ENCODE measurements at places on chromosomes 11 and 22. TPM values are rescaled to one million over a fixed set of nuclear protein-coding genes. Genes with fewer than 3 reads are reported as not detected.

Gene NCAM1
- 0.39 TPM for total RNA-seq

Gene MRGPRF
- not detected for total RNA-seq

Gene CNGA4
- total RNA-seq = 0.21 TPM

Gene CABP7
- not detected for total RNA-seq

Gene PDGFD
- not detected for total RNA-seq

Gene SLC15A3
- total RNA-seq = 5.9 TPM

Gene FBXO7
- total RNA-seq = 71.0 TPM

Gene CRYBA4
- not detected for total RNA-seq

Gene DDI1
- not detected for total RNA-seq

Gene SORL1
- 90.4 TPM for total RNA-seq

Gene RFPL2
- 0.29 TPM for total RNA-seq

Gene GLYAT
- total RNA-seq = not detected

Gene KDM4D
- 2.0 TPM for total RNA-seq

Gene C11orf97
- total RNA-seq = not detected

Gene RANGAP1
- total RNA-seq = 137 TPM

Gene HBE1
- total RNA-seq = not detected

Gene MCM5
- 310 TPM for total RNA-seq

Gene OR52A1
- total RNA-seq = not detected

Data from activated naive CD4-positive, alpha-beta T cell treated with anti-CD3 and anti-CD28 coated beads, Interleukin-2, amount 50 U/mL, for 72 hours (primary cell).